Germinal center (tissue), 1 donor: ENCODE measurements at places on chromosomes 1 and 21.

GRCh38 chr1:6440198-6441126, 15.9 kb downstream of the ESPN start:
- DNase-seq, result peak; percentile 79

DNA sequence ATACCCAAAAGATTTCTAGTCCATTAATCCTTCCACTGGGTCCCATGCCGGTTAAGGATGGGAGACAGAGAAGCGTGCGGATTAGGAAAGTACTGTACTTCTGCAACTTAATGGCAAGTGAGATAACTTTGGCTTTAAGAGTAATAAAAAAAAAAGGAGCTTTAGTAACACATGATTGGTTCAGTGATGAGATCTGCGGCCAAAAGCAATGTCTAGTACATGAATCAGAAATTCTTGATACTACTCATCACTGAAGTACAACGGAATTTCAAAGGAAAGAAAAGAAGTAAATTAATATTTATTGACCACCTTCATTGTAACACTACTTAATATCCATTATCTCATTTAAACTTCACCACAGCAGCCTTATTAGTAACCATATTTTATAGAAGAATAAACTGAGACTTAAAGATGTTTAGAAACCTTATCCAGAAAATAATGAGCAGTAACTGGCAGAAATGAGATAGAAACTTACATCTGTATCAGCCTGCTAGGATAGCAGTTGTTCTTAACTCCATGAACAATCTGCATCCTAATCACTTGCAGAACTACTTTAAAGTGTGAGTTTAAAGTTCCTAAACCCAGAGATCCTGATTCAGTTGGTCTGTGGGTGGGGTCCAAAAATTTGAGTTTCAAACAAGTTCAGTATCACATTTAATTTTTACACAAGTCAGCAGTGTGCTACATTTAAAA, 14.1 kb upstream of the NUF2 start:
- no peak for DNase-seq

GRCh38 chr1:173476197-173476664, 904 bp upstream of the PRDX6 start:
- DNase-seq, result no peak

- peak; percentile 63 for DNase-seq
Measured at GRCh38 chr1:110012100-110012780, 22.2 kb upstream of the STRIP1 start.

DNA sequence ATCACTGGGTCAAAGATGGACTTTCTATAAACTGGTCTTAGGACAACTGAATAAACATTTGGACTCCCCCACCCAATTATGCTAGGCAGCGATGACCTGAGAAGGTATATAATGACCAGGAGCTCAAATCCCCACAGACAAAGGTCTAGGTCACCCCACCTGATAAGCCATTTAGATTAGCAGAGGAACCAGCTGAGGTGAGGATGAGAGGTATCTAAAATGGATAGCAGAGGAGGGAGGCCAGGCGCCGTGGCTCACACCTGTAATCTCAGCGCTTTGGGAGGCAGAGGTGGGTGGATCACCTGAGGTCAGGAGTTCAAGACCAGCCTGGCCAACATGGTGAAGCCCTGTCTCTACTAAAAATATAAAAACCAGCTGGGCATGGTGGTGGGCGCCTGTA, 33.7 kb downstream of the PABPC4 start:
- no peak for DNase-seq

DNA sequence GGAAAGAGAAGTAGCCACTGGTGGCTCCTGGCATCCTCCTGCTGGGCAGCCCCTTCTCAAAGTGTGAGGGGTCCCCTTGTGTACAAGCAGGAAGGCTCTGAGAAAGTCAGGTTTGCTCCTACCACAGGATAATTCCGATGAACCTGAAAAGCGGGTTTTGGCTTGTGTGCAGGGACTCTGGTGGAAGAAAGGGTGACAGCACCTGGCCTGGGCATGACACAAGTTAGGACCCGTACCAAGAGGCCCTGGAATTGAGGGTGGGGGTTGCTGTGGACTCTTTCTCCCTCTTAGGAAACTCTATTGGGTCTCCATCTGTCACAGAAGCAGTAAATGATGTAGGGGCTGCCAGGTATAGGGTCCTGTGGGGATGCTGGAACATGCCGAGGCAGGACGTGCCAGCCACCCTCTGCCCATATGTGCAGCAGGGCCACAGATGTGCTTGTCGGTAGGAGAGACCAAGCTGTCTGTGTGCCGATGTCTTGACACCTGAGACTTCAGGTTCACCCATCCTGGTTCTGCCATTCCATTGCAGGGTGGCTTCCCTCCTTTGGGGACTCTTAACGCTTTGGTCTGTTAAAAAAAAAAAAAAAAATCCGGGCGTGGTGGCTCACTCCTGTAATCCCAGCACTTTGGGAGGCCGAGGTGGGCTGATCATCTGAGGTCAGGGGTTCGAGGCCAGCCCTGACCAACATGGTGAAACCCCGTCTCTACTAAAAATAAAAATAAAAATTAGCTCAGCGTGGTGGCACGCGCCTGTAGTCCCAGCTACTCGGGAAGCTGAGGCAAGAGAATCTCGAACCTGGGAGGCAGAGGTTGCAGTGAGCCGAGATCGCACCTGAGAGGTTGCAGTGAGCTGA, 9.8 kb downstream of the C1orf35 start:
- DNase-seq, result no peak

DNA sequence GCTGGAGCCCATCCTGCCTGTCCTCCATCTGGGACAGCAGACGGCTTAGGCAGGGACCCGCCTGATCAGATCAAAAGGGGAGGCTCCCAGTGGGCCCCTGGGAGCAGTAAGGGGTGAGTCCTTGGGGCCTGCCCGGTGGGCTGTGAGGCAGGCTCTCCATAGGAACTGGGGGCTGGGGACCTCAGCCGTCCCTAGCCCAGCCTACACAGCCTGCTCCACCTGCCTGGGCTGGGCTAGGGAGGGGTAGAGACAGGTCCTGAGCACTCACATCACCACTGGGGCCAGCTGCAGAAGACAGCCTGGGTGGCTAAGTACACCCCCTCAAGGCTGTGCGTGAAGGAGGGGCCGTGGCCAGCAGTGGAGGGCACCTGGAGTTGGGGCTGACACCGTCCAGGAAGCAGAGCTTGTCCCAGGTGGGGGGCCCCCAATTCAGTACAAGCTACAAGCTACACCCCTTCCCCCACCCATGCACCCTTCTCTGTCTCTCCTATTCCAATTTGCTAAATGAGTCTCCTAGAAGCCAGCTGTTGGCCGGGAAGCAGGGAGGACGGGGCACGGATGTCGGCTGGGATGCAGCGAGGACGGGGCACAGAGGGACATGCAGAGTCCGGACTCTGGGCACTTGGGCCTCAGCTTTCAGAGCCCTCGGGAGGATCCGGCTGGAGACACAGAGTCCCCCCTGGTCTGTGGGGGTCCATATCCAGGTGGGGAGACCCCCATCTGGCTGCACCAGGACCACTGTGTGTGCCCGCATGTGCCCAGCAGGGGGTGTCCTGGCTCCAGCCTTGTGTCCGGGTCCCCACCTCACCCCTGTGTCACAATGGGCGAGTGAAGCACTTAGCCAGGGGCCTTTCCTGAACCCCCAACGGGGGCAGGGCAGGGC, 1.7 kb downstream of the ISG15 start:
- no peak for DNase-seq

DNA sequence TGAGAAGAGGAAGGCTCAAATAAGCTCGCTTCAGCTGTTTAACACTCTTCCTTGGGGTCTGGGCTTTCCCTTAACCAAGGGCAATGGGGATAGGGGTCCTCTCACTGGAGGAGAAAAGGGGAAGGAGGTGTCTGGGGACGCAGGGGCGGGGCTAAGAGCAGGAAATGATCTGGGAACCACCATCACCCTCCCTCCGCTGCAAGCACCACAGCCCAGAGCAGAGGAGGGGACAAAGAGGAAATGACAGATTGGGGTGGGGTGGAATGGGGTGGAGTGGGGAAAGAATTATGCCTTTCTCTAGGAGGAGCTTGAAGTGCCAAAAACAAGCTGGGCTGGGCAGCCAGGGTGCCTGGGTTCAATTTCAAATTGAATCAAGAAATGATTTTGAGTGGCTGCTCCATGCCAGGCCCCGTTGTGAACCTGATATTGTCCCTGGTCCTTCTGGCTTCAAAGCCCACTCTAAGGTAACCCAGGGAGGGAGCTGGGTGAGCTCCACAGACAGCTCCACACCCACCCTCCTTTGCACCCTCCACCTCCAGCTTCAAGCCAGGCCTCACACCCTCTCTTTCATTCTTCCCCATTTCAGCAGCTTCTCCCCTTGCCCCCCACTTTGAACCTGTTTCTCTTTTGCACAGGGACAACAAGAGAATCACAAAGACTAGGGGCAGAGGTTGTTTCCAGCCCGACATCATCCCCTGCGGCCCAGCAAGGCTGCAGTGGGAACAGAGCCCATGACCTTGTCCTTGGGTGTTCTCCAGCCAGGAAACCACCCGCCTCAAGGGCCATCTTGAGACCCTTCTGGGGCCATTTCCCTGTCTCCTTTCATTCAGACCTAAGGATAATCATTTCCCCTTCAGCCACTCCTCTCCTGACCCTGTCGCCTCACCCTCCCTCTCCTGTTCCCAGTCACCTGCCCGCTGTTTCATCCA, 1.1 kb downstream of the ARHGAP30 start:
- peak; percentile 84 for DNase-seq

- no peak for DNase-seq
Measured at GRCh38 chr1:53752281-53752680, 13.3 kb upstream of the GLIS1 start.

GRCh38 chr1:234551032-234551378, 59.0 kb downstream of the IRF2BP2 start:
- DNase-seq, result no peak

- no peak for DNase-seq
Measured at GRCh38 chr21:43345746-43346409, 81.1 kb downstream of the SIK1 start.
